NK-92 treated with Interleukin-12 subunit alpha and Interleukin-12 subunit beta, amount 100 ng/mL, for 24 hours (cell line): ENCODE measurements at places on chromosomes 2 and 18.

DNA sequence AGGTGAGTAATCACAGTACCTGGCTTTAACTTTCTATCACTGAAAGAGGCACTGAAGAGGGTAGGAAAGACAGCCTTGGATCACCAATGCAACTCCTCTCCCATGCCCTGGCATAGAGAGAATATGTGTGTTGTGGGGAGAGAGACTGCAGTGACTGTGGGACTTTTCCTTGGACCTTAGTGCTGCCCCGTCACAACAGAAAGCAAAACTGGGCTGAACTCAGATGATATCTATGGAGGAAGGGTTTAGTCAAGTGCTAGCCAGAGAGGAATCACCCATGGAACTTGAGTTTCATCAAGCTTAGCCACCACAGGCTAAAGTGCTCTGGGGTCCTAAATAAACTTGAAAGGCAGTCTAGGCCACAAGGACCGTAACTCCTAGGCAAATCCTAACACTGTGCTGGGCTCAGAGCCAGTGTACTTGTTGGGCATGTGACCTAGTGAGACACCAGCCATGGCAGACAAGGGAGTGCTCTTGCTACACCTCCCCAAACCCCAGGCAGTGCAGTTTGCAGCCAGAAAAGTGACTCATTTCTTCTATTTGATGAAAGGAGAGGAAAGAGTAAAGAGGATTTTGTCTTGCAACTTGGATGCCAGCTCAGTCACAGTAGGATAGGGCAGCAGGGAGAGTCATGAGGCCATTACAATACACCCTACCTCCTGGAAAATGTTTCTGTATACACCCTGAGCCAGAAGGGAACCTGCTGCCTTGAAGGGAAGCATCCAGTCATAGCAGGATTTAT, 105.8 kb upstream of the SPOPL start:
- no peak for DNase-seq

DNA sequence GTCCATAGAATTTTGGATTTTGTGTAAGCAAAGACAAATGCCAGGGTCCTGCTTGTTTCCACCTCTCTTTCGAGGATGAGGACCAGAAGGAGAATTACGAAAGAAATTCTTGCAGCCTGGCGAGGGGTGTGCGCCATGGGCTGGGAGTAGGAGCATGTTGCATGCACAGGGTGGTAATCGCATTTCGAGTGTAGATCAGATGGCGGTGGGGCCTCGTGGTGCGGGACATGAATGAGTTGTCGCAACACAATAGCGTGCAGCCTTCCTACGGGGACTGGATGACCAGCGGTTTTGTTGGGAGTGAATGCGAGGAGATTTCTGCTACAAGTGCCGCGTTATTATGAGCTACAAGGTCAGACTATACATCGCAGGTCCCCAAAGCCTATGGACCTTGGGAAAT, 4.2 kb upstream of the EN1 start:
- no peak for DNase-seq

GRCh38 chr2:232319803-232320442, 58.6 kb upstream of the ALPP start:
- no peak for DNase-seq

- no peak for DNase-seq
Observed at GRCh38 chr2:235263205-235264120, 230.4 kb upstream of the AGAP1 start.

- DNase-seq: no peak
Observed at GRCh38 chr2:158953926-158954763, 14.3 kb upstream of the TANC1 start.
